ENCODE measurements at places on chromosomes 2 and 18. TPM values are rescaled to one million over a fixed set of nuclear protein-coding genes. Genes with fewer than 3 reads are reported as not detected.

SEMA4C gene
- 41.0 TPM for polyA plus RNA-seq

DNA sequence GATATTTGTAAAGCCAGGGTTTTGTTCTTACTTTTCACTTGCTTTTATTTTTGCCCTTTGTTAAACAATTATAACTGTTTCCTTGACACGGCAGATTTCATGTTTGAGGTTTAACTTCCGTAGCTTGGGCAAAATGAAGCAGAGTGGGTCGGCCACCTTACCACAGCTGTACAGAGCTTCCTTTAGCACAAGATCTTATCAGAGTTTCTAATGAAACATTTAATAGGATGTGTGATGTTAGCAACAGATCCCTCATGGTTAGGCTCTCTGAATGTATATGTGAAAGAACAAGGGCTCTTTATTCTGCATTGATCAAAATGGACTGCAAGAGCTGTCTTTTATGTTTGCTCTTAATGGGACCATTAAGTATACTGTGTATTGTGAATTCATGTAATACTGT is 22.3 kb downstream of the RNF125 start:
- no peak for DNase-seq

KCNIP3 gene
- polyA plus RNA-seq, result 15.5 TPM

- DNase-seq, result no peak
These were observed 2.1 kb upstream of the KCNJ3 start for GRCh38 chr2:154696369-154696768.

SERPINB13 gene
- polyA plus RNA-seq, result not detected

DNA sequence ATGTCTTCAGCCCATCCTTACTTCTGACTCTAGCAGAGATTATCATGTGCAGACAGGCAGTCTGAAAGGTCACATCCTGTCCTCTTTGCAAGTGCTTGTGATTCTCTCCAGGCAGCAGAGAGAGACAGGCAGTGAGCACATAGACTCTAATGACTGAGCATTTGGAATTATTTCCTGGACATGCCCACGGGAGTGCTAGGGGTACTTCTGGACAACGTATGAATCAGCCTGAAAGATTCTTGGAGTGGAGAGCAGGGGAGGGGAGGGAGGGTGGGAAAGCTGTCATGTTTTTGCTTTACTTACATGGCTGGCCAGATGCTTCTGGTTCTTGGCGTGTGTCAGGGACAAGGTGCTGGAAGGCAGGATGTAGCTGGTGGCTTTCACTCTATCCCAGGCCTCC is 150.6 kb downstream of the RIF1 start:
- DNase-seq, result peak; percentile 3

DNA sequence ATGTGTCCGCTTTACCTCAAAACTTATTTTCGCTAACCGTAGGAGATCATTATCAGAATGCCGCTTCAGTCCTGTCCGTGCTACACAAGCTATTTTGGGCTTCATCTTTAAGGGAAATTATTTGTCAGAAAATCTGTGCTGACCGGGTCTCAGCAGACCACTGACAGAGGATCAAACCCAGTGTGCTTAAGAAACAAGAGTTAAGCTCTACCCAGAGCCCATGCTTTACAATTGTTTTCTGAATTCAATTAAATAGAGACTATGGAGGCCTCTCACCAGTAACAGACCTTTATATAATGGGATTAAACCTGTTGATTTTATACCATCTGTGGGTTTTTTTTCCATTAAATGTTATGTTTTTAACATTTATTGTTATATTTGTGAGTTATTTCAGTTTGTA is 1956.7 kb upstream of the PIK3C3 start:
- no peak for DNase-seq

- DNase-seq, result no peak
These were observed 41.6 kb downstream of the FBXO48 start for GRCh38 chr2:68425503-68425902.

DNA sequence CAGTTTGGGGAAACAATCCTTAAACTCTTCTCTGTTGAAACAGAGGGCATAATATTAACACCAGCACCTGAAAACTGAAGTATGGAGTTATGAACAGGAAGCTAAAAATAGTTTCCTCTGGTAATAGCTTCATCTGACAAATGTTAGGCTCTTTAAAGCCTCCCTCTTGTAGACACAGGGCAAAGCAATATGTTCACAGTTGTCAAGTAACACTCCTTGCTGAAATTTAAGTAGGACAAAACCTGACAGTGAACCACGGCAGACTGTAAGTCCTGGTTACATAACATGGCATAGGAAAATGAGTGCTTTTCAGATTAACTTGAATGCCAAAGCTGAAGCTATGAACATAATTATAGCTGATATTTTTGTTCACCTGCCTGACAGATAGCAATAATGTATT is 172.9 kb downstream of the CMPK2 start:
- peak; percentile 3 for DNase-seq

KCNS3 gene
- 6.5 TPM for polyA plus RNA-seq

- no peak for DNase-seq
These were observed 30.4 kb downstream of the FARP2 start for GRCh38 chr2:241386519-241386918.

GRCh38 chr18:49708662-49709346 is 104.5 kb downstream of the ACAA2 start:
- no peak for DNase-seq

DNA sequence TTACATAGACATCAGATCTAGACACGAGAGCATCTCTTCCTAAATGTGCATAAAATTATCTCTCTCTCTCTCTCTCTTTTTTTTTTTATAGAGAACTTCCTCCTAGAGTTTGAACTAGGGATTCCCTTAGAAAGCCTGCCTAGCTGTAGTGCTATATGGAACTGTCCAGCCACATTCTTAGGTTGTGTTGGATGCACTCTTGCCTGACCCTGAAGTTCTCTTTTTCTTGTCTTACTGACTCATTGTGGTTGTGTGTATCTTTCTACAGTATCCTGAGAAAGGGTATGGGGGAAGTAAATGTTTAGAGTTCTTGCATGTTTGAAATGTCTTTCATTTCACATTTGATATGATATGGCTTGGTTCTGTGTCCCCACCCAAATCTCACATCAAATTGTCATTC is 368.2 kb downstream of the CDH2 start:
- no peak for DNase-seq

- DNase-seq, result no peak
These were observed 9.6 kb downstream of the MAT2A start for GRCh38 chr2:85548608-85548900.
